RCC 7860 (cell line): ENCODE measurements at places on chromosomes 3 and 15.

- no peak for DNase-seq
Observed at GRCh38 chr3:193207290-193208273, 33.4 kb upstream of the PLAAT1 start.

DNA sequence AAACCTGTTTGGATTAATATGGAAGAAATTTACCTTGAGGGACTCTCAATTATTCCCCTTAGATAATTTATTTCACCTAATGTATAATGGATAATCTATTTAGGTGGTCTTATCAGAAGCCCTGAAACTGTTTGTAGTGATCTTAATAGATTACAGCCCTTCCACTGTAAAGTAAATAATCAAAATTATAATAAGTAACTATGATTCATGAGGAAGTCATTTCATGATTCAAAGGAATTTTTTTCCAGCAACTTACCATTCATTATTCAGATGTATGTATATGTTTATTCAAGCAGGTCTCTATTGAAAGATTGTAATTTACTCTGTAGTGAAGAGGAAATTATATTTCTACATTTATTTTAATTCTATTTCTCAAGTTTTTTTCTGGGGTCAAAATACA is 250.6 kb upstream of the ROBO1 start:
- DNase-seq: no peak

DNA sequence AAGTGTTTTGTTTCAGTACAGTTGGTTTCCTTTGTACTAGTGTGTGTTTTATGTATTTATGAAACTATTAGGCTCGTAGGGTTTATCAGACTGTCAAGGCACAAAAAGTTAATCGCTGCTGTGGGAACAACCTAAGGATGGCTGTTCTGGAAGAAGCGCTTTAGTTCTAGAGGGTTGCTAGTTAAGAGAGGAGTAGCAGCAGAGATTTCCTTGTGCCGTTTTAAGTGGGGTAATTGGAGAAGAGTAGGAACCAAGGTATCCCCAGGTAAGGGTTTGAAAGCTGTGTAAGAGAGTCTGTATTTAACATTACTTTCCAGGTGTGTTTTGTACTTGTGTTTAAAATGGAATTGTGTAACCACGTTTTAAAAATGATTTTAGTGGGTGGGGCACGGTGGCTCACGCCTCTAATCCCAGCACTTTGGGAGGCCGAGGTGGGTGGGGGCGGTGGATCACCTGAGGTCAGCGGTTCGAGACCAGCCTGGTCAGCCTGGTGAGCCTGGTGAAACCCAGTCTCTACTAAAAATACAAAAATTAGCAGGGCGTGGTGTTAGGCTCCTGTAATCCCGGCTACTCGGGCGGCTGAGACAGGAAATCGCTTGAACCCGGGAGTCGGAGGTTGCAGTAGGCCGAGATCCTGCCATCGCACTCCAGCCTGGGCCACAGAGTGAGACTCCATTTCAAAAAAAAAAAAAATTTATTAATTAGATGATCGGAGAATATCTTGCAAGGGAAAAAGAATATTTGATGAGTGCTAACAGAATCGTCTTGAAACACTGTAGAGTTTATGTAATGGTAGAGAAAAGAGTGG is 2.6 kb downstream of the MORF4L1 start:
- no peak for DNase-seq

- no peak for DNase-seq
Observed at GRCh38 chr3:130640027-130640426, 106.6 kb downstream of the PIK3R4 start.

- no peak for DNase-seq
Observed at GRCh38 chr15:99421172-99421656, 144.6 kb upstream of the MEF2A start.

DNA sequence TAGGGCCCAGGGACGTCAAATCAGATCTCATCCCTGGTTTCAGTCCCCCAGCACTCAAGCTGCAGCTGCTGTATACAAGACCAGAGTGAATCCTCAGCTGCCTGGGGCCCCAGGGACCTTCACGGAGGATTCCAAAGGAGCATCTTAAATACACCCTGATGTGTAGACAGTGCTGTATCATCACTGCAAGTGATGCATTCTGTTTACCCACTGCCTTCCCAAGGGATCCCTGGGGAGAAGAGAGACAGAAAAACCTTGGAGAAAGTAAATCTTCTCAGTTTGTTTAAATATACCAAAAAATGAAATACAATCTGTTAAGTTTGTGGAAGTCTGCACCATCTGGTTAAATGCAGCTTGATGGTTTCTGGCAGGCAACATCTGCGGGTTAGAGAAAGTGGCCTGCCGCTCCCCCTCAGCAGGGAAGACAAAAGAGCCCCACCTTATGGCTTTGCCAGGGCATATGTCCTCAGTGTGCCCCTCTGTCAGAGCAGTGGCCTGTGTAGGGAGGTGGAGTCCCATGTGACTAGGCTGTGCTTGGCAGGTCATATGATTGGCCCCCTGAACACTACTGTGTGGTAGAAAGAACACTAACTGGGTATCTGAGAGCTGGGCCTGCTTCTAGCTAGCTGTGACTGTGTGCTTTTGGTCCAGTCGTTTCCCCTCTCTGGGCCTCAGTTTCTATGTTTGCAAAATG is 222.2 kb upstream of the TRIM42 start:
- DNase-seq: no peak

- DNase-seq: no peak
Observed at GRCh38 chr3:136476280-136476679, 226.1 kb downstream of the PCCB start.

DNA sequence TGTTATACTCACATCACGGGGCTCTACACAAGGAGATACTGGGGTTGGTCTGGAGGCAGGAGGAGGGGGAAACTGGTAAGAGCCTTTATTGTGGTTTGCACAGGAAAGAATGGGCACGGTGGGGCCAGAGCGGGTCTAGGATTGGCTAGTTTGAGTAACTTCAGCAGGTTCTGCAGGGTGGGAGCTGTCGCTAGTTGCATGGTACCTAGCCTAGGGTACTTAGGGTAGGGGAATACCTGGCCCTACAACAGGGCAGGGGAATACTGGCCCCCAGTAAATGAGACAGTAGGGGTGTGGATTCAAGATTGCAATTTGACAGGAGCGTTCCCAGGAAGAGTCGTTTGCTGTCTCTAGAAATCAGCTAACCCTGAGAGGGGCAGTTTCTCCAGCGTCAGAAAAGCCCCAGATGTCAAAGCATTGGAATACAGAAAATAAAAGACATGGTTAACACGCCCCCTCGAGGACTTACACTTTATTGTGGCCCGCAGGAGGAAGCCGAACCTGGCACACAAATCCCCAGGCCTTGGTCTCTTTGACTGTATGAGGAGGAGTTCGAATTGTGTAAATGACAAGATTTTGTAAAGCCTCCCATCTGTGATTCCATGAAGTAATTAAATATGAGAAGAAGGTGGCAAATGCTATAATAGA is 32.0 kb downstream of the ST8SIA2 start:
- no peak for DNase-seq

- DNase-seq: no peak
Observed at GRCh38 chr3:75631541-75631940, 32.6 kb upstream of the FRG2C start.

- DNase-seq: no peak
Observed at GRCh38 chr3:160473221-160473620, 23.6 kb upstream of the TRIM59 start.

DNA sequence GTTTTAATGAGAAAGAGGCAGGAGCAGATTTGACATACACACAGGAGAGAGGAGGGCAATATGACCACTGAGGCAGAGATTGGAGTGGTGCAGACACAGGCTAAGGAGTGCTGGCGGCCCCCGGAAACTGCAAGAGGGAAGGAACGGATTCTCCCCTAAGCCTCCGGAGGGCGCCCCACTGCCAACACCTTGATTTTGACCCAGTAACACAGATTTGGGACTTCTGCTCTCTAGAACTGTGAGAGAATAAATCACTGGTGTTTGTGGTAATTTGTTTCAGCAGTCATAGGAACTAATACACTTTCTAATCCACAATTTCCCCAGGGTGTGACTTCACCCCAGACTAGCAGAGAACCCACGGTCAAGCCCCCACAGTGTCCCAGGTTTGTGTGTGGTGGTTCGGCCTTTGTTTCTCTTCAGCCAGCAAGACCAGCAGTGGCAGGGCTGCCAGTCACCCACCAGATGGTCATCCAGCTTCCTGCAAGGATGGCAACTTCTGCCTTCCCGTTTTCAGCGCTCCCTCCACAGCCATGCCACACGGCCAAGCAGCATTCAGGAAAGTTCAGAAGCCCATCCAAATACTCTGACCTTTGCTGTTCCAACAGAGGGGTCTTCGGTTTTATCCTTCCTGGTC is 23.6 kb upstream of the TSPAN3 start:
- DNase-seq: no peak

GRCh38 chr15:62913246-62913645 is 129.3 kb upstream of the TPM1 start:
- DNase-seq: no peak

- no peak for DNase-seq
Observed at GRCh38 chr3:38477057-38477820, 18.9 kb upstream of the EXOG start.

- DNase-seq: no peak
Observed at GRCh38 chr15:93043621-93044300, 45.2 kb downstream of the RGMA start.
